SW 1271 (cell line): ENCODE measurements at places on chromosomes 12 and 14.

DNA sequence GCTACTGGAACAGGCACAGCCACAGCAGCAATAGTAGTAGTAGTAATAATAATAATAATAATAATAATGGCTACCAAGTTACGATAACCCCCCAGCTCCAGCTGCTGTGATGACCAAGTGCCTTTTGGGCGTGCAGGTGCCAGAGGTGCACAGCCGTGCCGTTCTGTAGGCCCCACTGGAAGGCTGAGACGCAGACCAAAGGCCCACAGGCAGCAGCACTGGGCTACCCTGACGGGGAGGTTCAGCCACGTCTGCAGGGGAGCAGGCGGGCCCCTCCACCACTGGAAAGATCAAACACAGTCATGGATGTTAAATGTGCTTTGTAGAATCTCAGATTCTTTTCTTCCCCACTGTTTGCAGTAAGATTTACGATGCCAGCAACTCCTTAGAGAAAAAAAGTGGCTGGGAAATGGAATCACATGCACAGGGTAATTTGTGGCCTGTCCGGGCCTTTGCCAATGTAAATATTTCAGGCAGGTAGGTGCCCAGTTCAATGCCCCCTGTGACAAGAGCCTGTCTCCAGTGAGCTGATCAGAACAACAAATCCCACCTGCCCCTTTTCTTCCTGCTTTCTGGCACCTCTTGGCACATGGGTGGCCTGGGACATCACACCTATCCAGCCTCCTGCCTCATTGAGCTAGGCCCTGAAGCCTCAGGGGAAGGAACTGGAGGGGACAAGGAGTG, 32.6 kb downstream of the CCDC85C start:
- DNase-seq = no peak

DNA sequence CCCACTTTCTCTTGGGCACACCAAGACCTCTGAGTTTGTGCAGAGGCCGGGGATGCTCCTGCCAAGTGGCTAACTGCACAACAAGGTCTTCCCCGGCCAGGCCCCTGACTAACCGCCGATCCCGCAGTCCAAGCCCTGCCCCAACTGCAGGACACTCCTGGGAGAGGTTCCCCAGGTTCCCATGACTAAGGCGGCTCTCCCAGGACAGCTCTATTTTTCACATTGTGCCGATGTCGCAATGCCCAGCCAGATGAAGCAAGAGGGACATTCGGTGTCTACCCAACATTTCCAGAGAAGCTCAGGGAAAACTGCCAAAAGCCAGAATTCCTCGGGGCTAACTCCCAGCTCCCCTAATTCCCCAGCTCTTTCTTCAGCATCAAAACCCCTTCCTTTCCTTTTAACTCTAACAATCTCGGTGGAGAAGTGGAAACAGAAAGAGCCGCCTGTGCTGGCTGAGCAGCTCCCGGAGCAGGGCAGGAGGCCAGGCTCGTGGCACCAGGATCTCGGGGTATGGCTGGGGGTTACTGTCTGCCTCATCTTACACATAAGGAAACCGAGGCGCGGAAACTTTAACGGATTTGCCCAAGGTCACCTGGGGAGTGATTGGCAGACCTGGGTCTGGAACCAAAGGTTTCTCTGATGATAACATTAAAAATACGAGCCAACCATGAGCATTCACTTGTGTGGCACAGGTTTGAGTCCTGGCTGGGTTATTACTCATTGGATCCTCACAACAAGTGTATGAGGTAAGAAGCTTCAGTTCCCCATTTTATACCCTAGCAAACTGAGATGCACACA, 318.2 kb downstream of the BCL11B start:
- no peak for DNase-seq

DNA sequence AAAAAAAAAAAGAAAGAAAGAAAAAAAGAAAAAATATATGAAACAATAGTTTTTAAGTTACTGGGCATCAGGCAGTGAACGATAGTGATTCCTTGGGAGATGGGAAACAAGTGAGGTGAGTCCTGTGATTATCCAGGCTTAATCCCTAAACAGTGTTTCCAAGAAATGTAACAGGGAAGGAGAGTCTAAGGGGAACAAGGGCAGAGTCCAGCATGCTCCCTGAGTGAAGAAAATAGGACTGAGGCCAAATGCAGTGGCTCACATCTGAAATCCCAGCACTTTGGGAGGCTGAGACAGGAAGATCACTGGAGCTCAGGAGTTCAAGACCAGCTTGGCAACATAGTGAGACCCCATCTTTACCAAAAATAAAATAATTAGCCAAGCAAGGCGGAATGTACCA, 40.7 kb downstream of the R3HDM2 start:
- no peak for DNase-seq

DNA sequence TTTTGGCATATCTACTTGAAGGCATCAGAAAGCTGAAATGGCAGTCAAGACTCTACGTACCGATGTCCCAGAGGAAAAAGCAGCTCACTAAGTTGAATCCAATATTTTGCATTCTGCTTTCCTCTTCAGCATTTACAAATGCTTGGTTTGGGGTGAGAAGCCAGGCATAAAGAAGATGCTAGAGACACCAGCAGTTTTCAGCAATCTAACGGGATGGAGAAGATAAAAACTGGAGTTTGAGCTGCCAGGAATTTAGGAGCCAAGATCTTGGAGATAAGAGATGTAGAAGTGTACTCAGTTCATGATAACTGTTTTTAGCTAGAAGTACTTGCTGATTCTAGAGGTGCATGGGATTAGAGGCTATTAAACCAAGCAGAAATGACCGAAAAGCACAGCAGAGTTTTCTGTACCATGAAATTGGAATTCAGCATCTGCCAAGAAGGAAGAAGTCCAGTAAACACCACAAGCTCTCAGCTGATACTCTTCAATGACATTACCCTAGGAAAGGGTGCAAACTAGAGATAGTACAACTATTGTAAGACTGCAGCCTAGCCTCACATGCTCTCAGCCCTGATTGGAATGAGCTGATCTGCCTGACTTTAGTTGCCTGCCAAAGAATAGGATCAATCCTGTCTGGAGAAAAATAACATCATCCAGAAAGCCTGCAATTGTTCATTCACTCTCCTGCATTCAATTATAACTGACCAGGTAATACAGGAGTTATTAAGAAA, 7.4 kb upstream of the ALDH1L2 start:
- no peak for DNase-seq
